ENCODE measurements at places on chromosomes 2 and 18.

DNA sequence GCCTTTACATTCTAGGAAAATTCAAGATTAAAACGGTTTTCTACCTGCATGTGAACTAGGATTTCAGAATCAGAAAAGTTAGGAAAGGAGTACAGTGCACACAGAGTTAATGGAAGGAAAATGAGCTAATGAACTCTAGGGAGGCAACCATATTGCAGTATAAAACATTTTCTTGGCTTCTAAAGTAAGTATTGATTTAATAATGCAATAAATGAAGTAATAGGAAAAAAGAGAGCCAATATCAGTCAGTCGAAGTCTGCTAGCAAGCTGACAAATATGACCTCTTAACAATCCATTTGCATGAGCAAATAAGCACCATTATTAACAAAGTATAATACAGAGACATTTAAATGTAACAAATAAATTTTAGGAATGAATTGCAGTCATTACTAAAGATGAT lies 80.2 kb upstream of the COL3A1 start:
- no peak for DNase-seq

GRCh38 chr18:61896757-61897156 lies 4.0 kb upstream of the RNF152 start:
- DNase-seq, result no peak

- DNase-seq, result no peak
Measured at GRCh38 chr2:232372231-232373208, 6.0 kb upstream of the ALPP start.

DNA sequence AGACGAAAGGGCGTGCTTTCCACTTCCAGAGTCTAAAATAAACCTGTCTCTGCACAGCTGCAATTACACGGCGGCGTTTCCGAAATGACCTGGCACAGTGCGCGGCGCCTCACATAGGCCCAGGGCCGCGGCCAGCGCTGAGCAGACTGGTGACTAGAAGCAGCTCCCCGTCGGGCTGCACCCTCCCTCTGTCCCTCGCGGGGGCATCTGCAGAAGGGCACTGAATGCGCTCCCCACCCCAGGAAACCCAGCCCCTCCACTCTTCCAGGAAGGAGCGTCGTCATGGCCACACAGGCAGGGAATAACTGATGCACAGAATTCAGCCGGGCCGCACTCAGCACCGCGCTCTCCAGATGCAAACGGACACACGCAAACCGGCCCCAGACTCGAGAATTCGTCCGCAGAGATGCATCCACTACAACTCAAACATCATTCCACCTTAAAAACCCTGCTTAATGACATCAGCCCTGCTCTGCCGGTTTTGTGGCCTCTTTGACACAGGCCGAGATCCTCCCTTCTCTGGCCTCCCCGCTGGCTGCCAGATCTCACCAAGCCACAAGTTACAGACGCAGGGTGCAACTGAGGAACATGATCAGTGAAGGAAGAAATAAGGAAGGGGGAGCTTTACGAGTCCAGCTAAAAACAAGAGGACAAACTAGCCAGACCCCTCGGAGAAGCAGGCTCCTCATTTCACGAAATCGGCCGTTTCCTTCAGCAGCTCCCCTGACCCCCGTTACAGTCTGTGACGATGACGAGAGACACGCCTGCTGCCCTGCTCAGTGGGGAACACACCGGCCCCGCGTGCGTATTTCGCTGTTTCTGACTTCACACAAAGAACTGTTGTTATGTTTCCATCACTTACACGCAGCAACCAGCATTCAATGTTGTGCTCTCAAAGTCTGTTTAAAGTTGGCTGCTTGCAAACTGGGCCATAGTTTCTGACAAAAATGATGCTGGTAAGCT lies 40.2 kb downstream of the MBP start:
- DNase-seq, result no peak

- no peak for DNase-seq
Measured at GRCh38 chr2:143375384-143375880, 246.2 kb downstream of the ARHGAP15 start.

DNA sequence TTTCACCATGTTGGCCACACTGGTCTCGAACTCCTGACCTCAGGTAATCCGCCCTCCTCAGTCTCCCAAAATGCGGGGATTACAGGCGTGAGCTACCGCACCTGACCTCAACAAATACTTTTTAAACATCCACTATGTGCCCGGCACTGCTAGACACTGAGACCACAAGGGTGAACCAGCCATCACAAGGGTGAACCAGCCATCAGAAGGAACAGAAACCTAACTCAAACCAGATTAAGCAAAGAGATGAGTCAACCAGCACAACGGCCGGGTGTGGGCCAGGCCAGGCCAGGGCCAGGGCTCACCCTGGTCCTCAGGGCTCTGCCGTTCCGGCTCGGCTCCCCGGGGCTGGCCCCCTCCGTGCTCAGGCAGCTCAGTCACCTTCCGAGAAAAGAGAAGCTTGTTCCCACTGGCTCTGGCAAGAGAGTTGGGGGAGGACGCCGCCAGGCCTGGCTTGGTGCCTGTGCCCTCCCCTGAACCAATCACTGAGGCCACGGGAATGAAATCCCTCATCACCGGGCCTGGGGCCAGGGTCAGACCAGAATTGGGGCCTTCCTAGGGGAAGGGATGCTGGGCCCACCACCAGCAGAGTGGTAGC lies 4.4 kb downstream of the TEX44 start:
- no peak for DNase-seq
